Stimulated activated naive CD8-positive, alpha-beta T cell treated with anti-CD3 and anti-CD28 coated beads, Interleukin-15, Interleukin-2, amounts not matched to agents 100 U/mL and 50 U/mL, for 24 hours (primary cell): ENCODE measurements at places on chromosomes 6 and 20.

DNA sequence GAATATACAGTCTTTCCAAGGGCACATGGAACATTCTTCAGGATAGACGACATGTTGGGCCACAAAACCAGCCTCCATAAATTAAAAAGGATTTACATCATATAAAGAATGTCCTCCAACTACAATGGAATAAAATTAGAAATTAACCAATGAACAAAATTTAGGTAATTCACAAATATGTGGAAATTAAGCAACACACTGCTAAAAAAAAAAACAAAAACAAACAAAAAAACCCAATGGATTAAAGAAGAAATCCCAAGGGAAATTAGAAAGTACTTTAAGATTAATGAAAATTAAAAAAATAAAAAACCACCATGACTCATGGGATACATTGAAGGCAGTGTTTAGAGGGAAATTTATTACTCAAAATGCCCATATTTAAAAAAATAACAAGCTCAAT, 21.4 kb upstream of the NT5E start:
- no peak for DNase-seq

DNA sequence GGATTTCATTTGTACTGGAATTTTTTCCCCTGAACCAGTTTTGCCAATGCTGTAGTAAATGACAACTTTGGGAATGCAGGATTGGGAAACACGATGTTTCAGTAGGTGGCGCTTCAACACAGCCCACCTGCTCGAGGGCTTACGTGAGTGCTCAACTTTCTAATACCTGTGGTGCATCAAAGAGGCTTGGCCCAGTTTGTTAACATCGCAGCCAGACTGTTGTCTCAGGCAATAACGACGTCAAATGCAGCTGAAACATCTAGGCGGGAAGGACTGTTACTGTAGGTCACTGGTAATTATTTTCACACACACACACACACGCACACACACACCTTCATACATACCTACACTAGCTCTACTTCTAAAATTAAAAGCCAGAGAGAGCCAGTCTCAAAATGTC, 815.5 kb upstream of the SLC35B3 start:
- no peak for DNase-seq

DNA sequence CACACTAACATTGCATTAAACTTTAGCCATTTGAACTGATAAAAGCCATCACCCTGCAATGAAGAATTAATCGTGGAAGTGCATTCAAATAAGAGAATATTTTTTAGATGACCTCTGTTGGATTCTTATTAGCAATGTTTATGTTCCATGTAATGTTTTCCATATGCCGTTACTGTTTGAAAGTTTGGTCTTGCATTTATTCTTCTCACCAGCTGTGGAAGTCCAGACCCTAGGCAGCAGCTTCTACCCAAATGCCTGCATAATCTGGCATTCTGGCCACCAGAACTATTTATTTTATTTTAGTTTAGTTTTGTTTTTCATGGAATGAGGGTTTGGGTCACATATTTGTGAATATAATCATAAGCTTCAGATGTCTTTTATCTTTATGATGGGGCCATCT, 140.4 kb downstream of the SAMD5 start:
- DNase-seq = no peak

- DNase-seq = no peak
These were observed 227.5 kb downstream of the UST start for GRCh38 chr6:148974351-148974750.

- peak; percentile 50 for DNase-seq
These were observed 11.4 kb upstream of the VEGFA start for GRCh38 chr6:43758617-43759050.

DNA sequence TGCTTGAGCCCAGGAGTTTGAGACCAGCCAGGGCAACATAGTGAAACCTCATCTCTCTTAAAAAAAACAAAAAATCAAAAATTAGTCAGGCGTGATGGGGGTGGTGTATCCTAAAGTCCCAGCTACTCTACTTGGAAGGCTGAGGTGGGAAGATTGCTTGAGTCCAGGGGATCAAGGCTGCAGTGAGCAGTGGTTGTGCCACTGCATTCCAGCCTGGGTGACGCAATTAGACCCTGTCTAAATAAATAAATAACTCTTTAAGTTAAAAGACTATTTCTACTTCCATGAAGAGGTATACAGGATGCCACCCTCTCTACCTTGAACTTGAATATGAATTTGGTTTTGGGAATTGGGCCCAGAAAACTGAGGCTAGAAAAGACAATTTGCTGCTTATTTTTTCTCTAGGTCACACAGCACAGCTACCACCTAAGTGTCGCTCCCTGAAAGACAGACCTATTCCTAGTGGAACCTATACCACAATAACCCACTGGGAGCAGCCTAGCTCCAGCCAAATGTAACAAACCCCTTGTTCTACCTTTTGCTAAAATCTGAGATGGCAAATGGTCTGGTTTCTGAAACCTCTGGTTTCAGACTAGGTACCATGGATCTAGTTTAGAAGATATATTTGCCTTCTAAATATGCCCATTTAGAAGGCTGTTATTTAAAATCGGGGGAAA, 35.2 kb downstream of the HMGCLL1 start:
- DNase-seq = no peak

GRCh38 chr6:104606361-104606760, 253.4 kb downstream of the HACE1 start:
- no peak for DNase-seq

- no peak for DNase-seq
These were observed 88.7 kb downstream of the SLC23A2 start for GRCh38 chr20:4912380-4913142.
